NCI-H1105 (cell line): ENCODE measurements at places on chromosomes 13 and 19.

DNA sequence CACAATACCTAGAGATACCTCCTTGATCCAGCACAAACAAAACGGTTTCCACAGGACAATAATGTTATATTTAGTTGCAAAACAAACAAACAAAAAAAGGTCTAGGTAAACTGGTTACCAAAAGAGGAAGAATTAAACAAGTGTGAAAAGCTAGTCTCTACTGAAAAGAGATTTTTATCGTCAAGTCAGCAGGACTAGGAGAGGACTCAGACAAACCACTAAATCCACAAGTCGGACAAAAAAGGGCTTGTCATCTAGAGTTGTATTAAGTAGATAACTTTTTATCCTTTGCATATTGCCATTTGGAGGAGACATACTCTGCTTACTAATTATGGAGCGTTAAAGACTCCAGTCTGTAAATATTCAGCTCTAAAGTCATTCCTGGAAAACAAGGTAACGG, 9.9 kb upstream of the KPNA3 start:
- DNase-seq = no peak

DNA sequence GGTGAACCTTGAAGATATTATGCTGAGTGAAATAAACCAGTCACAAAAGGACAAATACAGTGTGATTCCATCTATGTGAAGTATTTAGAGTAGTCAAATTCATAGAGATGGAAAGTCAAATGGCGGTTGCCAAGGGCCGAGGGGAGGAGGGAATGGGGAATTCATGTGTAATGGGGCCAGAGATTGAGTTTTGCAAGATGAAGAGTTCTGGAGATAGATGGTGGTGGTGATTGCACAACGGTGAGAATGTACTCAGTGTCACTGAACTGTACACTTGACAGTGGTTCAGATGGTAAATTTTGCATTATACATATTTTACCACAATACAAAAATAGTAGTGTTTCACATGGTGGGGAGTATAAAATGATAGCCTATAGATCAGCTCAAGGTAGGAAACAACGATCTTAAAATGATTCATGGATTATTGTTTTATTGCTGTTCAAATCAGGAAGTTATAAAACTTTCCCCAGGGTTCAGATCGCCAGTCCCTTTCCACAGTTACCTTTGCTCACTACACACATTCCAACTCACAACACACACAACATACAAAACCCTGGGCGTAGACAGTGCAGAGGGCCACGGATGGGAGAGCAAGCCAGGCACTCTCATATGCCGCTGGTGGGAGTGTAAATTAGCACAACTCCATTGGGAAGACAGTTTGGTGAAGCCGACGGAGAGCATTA, 219.9 kb downstream of the ZIC5 start:
- DNase-seq = no peak

DNA sequence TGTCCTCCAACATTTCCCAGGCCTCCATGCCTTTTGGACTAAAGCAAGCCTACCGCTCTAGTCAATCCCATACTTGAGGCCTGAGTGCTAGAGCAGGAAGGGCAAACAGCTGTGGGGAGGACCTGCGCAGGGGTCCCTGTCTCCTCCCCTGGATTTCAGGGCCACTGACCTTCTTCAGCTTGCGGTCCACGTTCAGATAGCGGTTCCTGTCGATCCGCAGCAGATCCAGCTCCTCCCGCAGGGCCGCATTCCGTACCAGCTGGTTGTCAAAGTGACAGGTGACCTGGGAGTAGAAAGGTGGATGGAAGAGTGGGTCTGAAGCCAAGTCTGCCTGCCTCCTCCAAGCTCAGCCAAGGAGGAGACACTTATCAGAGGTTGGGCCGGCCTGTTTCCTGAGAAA, 14.0 kb upstream of the EMP3 start:
- DNase-seq = no peak

GRCh38 chr19:15141143-15141542, 33.9 kb downstream of the SYDE1 start:
- no peak for DNase-seq

GRCh38 chr13:35927567-35928021, 203.6 kb downstream of the DCLK1 start:
- DNase-seq = no peak
